ENCODE measurements at places on chromosomes 2 and 18.

DNA sequence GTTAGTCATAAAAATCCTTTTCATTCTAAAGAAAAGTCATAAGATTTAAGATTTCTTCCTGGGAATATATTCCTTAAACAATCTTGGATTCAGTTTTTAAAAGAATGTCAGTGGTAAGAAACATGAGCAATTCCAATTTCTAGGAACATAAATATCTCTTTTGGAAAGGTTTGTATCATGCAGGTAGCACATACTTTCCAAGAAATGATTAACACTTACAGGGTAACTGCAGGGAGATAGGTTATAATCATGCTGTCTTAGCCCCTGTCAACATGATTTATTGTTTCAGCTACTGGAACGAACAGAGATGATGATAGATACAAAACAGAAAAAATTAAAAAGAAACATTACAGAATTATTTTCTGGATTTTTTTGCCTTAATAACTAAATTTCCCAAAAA, 1537.7 kb downstream of the LRP1B start:
- DNase-seq: no peak

GRCh38 chr18:1014951-1015624, 110.4 kb downstream of the ADCYAP1 start:
- DNase-seq: no peak

DNA sequence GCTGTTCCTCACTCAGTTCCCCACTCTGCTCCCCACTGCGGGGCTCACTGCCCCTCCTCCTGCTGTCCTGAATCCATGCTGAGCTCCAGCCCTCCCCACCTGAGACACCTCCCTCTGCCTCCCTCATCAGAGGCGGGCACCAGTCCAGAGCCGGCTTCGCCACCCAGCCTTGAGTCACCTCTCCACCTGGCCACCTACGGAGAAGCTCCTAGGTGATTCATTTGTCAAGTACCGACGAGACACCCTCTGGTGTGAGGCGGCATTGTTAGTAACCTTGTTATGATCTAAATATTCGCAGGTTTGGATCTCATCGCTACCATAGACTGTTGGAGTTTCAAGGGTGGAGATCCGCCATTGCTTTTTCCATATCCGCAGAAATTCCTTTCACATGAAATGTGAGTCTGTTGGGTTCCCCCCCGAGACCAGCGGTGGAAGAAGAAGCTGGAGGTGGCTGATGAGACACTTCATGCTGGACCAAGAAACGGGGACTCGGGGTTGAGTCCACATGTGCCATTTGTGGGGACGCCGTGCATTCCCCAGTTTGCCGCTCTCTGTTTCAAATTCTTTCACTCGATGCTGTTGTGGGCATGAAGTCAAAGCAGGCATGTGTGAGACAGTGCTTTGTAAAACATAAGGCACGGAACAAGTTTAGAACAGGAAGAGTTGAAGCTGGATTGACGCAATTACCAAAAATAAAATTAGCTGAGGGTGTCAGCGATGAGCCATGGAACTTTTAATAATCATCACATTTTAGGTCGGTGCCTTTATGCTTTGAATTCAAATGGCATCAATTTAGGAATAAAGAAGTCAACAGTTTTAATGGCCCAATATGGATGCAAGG, 259.8 kb upstream of the HDAC4 start:
- no peak for DNase-seq

DNA sequence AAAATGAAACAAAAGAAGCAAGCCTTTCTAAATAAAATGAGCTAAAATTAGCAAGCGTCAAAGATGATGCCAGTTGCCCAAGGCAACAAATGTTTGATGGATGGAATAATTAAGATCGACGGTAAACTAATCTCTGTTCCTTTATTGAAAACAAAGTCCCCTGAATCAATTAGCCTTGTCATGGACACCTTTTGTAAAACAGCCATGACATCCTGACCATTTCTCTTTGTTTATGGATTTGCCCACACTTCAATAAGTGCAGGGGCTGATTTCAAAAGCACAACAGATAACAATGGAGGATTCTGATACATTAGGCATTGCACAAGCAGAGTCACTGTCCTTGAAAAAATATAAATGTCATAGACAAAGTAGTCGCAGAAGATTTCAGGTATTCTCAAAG, 160.1 kb upstream of the HNRNPA3 start:
- DNase-seq: no peak

DNA sequence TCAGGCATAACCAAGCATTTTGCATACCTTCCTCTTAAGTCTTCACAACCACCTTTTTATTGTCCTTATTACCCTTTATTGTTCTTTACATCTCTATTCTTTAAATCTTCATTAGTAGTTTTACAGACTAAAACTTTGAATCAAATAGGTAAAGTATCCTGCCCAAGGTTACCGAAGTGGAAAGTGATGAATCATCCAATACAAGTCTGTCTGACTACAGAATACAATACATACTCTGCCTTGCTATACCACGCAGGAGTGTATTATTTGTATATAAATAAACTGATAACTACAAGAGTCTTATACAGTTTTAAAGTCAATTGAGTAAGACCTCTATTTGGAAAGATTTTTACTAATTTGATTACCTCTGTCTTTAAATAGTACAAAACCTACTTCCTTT, 196.0 kb downstream of the ZEB2 start:
- no peak for DNase-seq

GRCh38 chr18:39611381-39612100, 2045.9 kb upstream of the CELF4 start:
- DNase-seq: no peak

DNA sequence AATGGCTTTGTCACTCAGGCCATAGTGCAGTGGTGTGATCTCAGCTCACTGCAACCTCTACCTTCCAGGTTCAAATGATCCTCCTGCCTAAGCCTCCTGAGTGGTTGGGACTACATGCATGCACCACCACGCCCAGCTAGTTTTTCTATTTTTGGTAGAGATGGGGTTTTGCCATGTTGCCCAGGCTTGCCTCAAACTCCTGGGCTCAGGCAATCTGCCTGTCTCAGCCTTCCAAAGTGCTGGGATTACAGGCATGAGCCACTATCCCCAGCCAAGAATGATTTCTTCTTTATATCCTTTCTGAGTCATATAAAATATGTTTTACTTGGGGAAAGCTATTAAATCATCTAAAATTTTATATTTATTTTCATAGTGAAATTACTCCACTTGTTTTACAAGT, 61.3 kb downstream of the CYBRD1 start:
- no peak for DNase-seq

- DNase-seq: no peak
These were observed 16.9 kb downstream of the EIF5B start for GRCh38 chr2:99354070-99354469.

- no peak for DNase-seq
These were observed 259.2 kb downstream of the CELF4 start for GRCh38 chr18:37306432-37306831.
